ENCODE measurements at places on chromosomes 6 and 20.
A peak's percentile ranks its signal among the peaks of the same experiment; 100 is the strongest.

- no peak for DNase-seq
Observed at GRCh38 chr6:141956046-141956761, 176.5 kb upstream of the GJE1 start.

DNA sequence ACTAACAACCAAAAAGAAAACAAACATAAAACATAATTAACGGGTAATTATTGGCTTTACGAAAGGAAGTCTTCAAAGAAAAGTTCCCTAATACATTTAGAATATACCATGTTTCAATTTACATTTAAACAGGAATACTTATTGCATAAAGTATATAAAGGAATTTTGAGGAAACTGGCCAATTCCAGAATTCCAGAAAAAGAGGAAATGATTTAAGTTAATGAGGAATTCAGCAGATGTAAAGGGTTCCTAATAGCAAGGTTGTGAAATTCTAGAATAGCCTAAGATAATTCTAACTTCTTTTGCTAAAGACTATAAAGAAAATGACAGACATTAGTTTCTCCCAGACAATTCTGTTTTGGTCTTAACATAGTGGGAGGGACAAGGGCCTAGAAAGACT, 35.0 kb downstream of the DTNBP1 start:
- DNase-seq: no peak

DNA sequence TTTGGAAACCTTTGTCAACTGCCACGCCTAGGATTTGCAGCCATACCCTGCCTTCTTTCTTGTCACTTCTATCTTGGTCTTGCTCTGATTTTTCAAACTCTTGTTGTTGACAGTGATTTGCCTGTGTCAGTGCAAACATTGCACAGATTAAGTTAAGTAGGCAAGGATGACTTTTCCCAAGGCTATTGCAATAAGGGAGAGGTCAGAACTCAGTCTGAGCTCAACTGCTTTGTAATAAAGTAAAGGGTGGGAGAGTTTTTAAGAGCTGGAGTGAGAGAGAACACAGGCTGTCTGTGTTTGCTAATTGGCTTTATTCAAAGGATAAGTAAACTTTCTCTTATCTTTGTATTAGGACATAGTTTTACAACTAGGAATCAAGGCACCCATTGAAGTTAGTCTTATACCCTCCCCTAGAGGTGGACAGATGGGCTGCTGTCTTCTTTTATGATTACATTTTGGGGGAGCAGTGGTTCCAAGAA, 448.6 kb downstream of the PHF3 start:
- DNase-seq: no peak

DNA sequence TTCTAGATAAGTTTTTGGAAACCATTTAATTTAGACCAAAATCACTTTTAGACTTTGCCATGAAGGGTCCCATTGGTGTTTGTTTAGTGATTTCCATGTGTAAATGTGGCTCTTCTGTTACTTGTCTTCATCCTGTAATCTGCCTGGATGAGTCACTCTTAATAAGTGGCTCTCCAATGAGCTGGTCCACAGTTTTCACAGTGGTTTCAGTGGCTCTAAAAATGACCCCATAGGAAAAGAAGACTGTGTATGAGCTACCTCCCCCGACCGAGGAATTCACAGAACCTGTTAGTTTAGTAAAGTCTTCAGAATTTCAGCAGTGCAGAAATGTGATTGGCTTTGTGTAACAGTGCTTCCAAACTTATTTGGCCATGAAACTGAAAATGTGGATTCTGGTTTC, 492.0 kb upstream of the MARCKS start:
- DNase-seq: no peak

DNA sequence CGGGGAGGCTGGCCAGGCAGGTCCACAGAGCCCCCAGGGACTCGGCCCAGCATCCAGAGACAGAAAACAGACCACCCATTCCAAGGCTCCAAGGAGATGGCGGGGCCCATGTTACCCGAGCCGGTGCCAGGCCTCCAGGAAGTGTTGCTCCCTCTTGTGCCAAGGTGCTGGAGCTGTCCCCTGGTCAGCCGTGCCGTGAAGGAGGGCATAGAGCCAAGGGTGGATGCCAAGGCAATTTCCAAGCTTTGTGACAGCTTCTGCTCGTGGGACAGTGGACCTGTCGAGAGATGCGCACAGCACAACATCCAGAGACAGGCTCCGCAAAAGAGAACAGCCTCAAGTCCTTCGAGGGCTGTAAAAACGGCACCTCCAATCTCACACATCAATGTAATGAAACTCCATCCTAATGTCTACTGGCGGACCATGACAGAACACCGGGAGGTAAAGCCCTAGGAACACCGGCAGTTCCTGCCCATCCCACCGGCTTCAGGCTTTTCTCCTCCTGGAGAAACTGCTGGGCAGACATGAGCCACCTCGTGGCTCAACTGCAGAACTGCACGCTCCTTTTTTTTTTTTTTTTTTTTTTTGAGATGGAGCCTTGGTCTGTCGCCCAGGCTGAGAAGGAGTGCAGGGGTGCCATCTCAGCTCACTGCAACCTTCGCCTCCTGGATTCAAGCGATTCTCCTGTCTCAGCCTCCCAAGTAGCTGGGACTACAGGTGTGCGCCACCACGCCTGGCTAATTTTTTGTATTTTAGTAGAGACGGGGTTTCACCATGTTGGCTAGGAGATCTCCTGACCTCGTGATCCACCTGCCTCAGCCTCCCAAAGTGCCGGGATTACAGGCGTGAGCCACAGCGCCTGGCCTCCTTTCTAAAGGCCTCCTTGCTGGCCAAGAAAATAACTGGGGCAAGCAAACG, 30.9 kb upstream of the AVP start:
- DNase-seq: no peak

- DNase-seq: no peak
Observed at GRCh38 chr6:190596-191395, 101.5 kb upstream of the DUSP22 start.

DNA sequence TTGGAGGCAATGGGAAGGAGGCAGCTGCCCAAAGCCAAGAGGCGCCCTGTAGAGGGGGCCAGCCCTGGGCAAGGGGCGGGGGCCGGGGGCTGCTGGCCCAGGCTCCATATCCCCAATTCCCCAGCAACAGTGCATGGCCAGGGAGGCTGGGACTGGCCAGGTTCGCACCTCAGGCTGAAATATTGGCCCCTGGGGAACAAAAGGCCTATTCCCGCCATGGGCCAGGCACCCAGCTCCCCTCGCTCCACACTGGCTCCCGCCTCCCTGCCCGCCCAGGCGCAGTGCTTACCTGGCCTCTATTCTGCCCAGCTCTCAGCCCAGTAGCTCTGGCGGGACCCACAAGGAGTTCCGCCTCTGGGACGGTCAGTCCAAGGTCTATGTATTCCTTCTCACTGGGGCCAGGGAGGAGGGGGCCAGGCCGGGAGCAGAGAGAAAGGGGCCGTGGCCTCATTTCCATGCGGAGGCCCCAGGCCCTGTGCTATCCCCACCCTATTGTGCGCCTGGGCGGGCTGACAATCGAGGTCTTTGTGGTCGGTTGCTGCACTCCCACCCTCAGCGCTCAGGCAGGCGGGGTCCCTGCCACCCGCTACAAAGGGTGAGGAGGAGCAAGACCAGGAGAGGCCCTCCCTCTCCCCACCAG, 42.3 kb downstream of the YTHDF1 start:
- DNase-seq: no peak

DNA sequence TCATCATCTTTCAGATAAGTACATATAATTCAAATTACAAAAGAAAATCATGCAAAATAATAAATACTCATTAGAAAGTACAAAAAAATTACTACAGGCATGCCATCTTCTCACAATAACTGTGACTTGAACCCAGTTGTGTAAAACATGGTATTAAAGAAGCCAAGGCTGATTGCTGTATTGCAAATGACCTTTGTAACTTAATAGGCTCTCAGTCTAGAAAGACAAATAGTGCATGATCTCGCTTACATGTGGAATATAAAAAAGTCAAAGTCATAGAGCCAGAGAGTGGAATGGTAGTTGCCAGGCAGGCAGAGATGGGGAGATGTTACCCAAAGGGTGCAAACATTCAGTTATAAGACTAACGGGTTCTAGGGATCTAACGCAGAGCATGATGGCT, 626.1 kb downstream of the COL12A1 start:
- no peak for DNase-seq

DNA sequence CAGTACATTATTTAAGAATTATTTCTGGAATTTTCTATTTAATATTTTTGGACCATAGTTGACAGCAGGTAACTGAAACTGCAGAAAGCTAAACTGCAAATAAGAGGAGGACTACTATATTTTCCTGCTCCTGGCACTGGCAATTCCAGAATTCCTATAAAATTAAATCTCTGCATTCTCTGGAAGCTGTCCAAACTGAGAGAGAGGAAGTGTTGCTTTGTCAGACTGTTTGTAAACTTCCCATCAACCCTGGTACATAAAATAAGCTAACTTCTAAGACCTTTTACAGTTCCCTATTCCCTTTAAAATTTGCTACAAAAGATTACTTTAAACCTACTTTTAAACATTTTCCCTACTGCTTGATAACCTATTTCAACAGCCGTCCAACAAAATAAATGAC, 196.1 kb upstream of the RUNX2 start:
- no peak for DNase-seq

DNA sequence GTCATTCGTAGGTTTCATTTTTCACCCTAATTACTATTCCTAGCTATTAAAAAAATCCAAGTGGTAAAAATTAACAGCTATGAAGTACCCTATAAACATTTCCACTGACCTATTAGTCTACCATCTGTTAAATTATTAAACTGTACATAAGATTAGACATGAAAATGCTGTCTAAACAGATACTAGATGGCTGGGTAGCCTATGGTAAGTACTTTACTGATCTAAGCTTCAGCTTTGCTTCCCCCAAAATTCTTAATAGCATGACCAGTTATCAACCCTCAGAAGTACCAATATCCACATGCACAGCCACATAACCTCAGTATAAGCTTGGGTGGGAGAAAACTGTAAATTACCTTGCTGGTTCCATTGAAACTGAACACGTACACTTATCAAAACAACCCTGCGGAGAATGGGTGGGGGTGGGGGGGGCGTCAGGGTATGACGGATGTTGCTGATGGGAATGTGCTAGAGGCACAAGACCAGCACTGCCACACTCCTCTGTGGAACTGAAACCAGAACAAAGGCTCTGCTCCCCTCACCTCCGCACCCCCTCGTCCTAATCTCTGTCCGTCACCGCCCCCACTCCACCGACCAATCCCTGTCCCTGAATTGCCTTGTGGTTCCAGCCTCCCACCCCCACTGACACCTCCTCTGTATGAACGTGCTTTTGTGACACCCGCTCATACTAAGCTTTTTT, 45.3 kb downstream of the B4GALT5 start:
- peak; percentile 24 for DNase-seq

DNA sequence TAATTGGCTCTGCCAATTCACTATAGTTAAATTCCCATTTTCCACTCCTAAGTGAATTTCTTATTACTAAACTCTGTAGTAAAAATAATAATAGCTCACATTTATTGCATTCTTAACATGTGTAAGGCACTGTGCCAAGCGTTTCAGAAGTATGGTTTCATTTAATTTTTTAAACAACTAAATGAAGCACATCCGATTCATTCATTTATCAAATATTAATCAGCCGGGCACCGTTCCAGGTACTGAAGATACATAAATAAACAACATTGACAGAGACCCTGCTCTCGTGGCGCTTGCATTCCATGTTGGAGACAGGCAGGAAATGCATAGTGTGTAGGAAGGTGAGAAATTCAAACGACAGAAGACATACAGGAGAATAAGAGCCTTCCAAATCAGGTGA, 423.2 kb upstream of the JARID2 start:
- DNase-seq: no peak

GRCh38 chr20:49034070-49034732, 11.9 kb upstream of the CSE1L start:
- DNase-seq: no peak

DNA sequence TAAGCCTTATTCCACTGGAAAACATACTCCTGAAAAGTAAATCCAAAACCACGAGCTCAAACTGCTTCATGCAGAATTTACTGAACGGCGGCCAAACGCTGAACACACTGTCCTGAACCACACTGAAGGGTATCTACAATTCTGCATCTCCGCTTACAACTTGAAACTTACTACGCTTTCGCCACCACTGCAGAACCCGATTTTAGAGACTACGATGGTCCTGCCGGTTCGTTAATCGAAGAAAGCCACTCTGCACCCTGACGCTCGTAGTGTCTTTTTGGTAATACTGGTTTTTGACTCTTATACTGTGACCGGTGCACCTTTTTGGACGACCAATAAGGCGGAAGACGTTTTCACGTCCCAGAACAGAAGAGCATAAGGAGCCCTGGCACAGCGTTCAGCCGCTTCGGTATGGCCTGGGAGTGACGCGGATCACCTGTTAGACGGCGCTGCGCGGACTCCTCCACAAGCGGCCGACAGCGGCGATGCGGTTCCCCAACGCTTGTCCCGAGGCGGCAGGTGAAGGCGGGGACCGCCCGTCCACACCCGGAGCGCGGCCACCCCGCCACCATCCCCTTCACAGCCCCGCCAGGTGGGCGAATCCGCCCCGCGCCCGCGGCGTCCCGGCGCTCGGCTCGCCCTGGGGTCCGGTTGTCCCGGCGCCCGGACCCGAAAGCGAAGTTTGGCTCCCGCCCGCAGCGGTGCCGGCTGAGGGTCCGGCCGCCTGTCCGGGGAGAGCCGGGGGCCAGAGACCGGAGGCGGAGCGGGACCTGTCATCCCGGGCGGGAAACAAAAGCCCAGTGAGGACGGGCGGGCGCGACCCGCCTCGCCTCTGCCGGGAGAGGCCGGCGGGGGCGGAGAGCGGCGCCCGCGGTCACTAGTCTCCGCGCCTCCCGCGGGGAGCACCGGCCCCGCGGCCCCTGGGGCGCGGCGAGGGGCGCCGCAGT, 784 bp downstream of the FKBP5 start:
- peak; percentile 31 for DNase-seq

DNA sequence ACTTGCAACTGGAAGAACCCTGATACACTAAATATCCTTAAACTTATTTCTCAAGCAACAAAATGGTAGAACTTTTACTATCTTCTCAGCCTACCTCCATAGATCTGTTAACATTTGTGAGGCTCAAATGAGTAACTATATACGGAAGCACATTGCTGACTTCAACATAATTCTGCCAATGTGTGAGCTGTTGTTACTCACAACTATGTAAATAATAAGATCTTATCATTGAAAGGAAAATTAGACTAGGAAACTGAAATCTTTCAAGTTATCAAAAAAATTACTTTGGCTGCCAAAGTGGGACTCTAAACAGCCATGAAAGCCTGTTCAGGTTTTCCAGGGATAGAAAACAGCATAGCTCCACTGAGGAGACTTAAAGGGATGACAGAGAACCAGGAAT, 40.2 kb upstream of the TASP1 start:
- no peak for DNase-seq

GRCh38 chr6:43579171-43579570, 3.2 kb downstream of the POLH start:
- DNase-seq: no peak

GRCh38 chr6:159978291-159979135, 9.6 kb downstream of the IGF2R start:
- no peak for DNase-seq

DNA sequence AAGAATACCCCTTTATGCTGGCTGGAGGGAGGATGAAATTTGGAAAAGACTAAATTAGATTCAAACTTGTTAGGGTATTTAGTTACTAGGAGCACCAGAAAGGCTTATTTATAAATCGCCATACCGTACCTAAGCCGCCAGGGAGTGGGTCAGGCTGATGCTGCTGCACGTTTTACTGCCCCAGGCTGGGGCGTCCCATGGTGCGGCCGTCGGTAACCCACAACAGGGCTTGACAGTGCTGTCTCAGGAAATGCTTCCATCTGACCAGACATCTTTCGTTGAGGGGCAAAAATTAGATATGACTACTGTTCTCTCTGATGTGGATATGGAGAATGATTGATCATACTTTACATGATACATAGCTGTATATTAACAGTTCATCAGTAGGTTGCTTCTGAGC, 52.9 kb downstream of the ARID1B start:
- no peak for DNase-seq

- no peak for DNase-seq
Observed at GRCh38 chr20:21174516-21175239, 48.8 kb downstream of the KIZ start.

All from stimulated activated CD4-positive, alpha-beta T cell treated with anti-CD3 and anti-CD28 coated beads, Interleukin-15, amount 100 ng/mL, for 1 hour (primary cell).